ENCODE measurements at places on chromosomes 5 and 9.

- no peak for DNase-seq
Observed at GRCh38 chr5:170256571-170256970, 23.8 kb downstream of the C5orf58 start.

DNA sequence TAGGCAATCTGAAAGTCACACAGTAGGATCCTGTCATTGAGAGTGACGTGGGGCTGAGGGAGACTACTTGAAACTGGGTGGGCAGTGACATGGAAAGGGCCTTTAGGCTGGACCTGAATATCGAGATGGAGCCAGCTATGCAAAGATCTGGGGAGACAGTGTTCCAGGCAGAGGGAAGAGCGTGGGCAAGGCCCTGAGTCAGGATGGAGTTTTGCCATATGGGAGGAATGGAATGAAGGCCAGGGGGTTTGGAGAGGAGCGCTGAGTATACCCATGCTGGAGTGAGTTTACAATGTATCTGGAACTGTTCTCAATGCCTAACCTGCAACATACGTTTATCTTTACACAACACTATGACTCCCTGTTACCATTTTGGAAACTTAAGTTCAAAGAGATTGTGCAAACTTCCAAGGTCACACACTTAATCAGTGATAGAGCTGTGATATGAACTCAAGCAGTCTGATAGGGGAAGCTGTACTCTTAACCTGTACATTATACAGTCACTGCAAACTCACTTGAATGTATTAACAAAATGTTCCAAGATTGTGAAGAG is 33.5 kb downstream of the INSYN2B start:
- no peak for DNase-seq

DNA sequence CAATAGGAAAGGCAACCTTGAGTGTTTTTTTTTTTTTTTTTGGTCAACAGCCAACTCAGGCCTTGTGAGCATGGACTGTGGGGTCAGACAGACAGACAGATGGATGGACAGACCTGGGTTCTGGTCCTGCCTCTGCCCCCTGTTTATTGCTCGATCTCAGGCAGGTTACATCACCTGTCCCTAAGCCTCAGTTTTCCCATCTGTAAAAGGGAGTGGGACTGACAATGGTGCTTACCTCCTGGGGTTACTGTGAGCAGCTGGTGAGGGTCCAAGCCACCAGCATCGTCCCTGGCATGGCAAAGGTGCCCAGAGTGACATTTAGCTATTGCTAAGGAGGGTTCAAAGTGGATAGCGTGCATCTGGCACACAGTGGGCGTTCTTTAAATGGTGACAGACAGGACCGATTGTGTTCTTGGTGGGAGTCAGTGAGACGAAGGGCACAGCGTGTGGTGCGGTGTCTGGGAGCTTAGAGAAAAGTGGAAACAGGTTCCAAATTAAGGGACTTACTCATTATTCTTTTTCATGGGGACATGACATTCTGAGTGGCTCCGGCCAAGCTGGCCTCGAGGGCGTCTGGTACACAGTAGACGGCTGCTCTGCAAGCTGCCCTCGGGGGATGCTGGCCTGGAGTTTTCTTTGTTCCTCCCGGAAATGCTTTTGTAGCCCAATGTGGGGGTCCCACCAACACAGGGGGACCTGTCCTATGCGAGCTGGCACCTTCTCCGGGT is 72.1 kb downstream of the COL27A1 start:
- DNase-seq = no peak

- no peak for DNase-seq
Observed at GRCh38 chr5:1279443-1280151, 15.3 kb downstream of the TERT start.

DNA sequence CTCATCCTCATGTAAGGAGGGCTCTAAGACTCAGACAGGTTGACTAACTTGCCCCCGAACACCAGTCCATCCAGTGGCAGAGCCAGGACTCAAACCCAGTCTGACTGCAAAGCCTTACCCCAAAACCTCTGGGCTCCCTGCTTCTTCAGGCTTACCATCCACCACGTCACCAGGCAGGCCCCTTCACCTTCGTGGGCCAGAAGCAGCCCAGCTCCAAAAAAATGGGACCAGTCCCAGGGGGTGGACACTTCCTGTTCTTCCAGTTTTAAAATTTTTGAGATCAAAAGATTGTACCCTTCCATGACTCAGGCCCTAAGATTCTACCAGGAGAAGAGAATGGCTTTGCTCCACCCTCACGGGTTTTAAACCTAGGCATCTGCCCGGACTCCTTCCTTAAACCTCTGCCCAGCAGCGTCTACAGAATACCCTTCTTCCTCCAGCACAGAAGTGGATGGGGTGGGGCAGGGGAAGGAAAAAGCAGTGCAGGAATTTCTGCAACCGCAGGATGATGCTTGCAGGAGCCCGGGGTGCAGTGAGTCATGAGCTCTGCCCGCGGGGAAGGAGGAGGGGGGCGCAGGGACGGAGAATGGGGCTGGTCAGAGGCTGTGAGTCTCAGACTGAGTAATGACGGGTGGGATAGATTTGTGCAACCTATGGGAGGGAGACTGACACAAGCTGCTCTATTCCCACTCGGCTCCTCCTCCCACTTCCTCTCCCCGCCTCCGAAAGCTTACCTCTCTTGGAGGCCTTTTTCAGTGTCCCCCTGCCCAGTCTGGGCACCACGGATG is 50.4 kb upstream of the STXBP1 start:
- no peak for DNase-seq

- no peak for DNase-seq
Observed at GRCh38 chr9:4936823-4937222, 48.2 kb upstream of the JAK2 start.

GRCh38 chr5:149757956-149758355 is 27.8 kb downstream of the PPARGC1B start:
- DNase-seq = no peak

DNA sequence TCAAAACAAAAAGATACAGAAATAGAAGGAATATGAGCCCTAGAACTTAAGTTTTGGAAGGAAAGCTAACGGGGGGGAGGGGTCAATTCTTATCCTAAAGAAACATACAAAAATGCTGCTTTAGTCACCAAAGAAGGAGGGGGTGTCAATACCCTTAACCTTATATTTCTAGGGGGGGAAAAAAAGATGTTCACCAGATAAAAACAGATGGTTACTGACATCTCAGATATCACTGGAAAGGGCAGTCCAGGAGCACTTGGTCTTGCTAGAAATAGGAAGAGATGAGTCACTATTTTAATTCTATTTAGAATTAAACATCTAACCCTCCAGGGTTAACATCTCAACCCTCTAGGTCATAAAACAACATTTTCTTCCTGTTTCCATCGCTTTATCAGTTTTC is 1.7 kb downstream of the DIAPH1 start:
- no peak for DNase-seq

DNA sequence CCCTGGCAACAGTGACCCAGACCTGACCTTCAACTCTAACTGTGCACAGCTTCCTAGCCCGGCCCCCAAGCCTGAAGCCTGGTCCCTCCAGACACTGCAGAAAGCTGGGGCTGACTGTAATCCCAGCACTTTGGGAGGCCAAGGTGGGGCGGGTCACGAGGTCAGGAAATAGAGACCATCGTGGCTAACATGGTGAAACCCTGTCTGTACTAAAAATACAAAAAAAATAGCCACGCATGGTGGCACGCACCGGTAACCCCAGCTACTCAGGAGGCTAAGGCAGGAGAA is 35.9 kb downstream of the ADAMTS2 start:
- DNase-seq = no peak

DNA sequence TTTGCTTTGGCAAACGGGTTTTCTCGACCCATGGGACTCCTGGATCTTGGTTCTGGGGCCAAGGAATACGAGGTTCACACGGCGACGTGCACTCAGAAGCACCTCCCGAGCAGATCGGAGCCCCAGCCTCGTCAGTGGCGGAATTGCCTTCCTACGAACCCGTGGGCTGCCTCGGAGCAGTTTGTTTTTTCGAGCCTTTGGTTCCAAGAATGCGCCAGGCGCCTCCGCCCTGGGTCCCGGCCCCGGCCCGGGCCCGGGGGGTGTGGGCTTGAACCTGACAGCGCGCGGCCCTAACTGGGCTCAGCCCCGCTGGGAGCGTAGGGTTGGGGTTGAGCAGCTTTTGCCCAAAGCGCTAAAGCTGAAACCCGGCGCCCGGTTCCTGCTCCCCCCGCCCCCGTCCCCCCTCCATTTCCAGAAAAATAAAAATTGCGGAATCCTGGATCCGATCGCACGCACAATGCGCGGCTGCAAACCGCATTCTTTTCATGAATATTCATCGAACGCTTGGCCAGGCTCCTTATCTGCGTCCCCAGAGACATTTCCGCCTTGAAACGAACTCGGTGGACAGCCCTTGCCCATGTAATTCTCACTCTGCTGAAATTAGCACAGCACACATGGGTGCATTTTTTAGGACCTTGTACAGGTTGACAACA is 1.0 kb downstream of the BASP1 start:
- DNase-seq = no peak

GRCh38 chr5:153504726-153505125 is 14.3 kb downstream of the GRIA1 start:
- DNase-seq = no peak

DNA sequence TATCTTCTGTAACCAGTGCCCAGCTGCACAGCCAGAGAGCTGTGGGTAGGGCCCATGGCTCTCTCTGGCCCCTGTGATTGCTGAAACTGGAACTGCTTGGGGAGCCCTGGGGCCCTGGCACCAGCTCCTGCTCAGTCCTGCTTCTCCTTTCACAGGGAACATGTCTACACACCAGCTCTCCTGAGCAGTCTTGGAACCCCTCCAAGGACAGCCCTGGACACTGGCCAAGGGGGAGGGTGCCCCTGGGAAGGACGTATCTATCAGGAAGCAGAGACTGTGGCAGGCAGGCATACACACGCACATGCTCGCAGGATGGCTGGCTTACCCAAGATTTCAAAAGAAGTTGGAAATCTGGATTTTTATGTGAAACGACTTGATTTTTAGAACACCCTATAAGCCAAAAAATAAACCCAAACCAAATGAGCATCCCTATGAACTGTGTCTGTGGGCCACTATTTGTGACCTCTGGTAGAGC is 8.8 kb upstream of the TRAF1 start:
- DNase-seq = no peak

GRCh38 chr9:24398466-24398865 is 147.2 kb downstream of the IZUMO3 start:
- no peak for DNase-seq

- no peak for DNase-seq
Observed at GRCh38 chr9:129290606-129291005, 112.5 kb upstream of the IER5L start.

DNA sequence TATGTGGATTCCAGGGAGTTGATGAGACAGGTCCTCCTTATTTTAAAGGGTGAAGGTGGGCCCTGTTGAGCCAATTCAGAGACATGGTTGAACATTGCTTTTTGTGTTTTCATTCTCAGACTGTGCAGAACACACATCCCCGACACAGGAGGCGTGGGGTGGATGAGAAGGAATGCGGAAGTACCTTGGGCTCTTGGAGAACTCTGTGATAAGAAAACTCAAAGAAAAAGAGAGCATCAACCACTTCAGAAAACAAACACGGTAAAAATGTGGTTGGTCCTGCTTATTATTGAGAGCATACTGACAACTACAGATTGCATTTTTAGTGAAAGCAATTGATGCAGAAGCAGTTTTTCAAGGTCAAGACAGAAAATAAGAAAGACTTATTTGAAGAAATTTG is 659.8 kb downstream of the IRX1 start:
- DNase-seq = no peak

DNA sequence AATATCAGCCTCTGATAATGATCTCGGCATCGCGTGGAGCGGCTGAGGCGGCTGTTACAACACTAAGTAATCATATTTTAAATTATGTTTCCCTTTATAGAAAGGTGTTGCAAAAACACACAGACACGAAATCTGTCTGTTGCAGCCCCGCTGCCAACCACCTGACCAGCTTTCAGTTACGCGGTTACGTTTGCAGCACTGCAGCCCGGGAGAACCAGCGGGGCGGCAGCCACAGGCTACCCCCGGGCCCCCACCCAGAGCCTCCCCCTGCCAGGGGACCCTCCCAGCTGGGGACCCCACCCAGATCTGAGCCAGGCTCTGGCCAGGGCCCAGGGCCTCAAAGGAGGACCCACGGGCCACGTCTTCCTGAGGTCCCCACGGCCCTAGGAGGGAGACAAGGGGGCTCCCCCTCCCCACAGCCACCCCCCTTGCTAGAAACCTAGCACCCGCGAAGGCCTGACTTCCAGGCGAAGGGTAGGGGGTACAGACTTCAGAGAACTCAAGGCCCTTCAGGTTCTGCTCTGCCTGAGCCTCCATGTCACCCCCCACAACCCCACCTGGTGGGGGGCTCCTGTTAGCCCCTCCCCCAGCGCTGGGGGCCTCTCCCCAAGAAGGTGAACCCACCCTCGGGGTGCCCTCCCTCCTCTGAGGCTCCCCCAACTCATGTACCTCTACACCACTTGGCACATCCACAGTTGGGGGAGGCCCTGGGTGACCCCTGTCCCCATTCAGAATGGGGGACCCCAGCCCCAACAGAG is 6.0 kb downstream of the NACC2 start:
- no peak for DNase-seq

DNA sequence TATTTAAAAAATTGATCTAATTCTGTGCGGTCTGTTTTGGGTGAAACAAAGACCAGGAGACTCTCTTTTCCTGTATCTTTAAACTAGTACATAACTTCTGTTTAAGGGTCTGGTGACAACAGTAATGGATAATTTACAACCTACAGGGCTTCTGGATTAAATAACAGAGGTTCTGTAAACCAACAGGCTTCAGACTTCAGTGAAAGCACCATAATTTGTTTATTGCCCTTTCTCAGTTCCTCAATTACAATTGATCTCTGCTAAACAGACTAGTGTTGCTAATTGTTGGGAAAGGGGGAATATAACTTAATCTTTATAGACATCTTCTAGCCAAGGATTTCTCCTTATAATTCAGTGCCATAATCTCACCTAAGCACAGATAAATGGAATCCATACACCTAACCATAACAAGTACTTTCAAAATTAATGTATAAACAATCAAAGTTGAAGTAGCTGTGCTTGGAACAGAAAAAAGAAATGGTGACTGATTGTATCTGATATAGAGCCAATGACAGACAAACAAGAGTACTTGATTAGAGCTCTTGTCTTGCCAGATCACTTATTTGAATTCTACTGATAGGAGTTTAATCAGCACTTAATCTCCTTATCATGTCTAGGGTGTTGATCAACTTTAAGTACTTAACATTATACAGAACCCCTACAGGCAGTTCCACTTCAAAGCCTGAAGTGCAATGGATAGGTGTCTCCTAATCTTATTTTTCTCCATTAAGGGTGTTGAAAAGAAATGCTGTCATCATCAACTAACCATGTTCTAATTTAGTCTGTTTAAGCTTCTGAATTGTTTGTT is 536.0 kb downstream of the NR2F1-AS1 start:
- no peak for DNase-seq

DNA sequence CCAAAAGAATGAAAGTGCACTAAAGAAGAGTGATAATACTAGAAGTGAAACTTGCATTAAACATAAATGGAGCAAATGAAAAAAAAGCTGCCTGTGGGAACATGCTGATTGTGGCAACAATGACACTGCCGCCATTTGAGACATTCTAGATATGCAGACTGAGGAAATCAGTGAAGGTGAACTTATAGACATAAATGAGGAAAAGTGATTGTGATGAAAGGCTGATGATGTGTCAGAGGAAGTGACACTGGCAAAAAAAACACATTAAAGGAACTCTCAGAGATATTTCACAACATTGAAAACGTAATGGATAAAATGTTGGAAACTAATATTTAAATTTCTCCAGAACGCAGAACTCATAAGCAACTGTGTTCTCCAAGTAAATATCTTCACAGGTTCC is 1.2 kb downstream of the ERCC8 start:
- DNase-seq = no peak

- no peak for DNase-seq
Observed at GRCh38 chr5:96091874-96092273, 130.2 kb upstream of the ELL2 start.

Measured in stimulated activated CD8-positive, alpha-beta memory T cell treated with anti-CD3 and anti-CD28 coated beads, Interleukin-7, amount 100 ng/mL, for 24 hours (primary cell).